ENCODE measurements at places on chromosomes 2 and 18.

GRCh38 chr2:20624884-20625485 is 25.9 kb downstream of the HS1BP3 start:
- DNase-seq, result no peak

- no peak for DNase-seq
Observed at GRCh38 chr2:235497096-235497495, 3.3 kb downstream of the AGAP1 start.

- peak; percentile 17 for DNase-seq
Observed at GRCh38 chr2:96962567-96963203, 23.7 kb downstream of the FAM178B start.

DNA sequence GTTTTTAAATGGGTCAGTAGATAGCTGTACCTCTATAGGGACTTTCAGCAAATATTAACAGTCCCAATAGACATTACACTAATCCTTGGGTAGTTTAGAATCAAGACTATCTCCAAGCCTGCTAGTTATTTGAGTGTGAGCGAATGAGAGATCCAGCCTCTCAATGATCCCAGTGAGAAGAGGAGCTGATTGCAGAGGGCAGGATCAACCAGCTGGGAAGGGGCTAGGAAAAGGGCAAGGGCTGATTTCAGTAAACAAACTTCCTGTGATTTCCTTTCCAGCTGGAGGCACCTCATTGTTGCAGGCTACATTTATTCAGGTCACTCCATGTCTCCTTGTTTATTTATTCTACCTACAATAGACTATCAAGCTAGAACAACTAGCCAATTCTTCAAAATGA is 84.1 kb upstream of the CTNNA2 start:
- DNase-seq, result no peak

GRCh38 chr2:197211881-197212342 is 98.7 kb downstream of the ANKRD44 start:
- no peak for DNase-seq

DNA sequence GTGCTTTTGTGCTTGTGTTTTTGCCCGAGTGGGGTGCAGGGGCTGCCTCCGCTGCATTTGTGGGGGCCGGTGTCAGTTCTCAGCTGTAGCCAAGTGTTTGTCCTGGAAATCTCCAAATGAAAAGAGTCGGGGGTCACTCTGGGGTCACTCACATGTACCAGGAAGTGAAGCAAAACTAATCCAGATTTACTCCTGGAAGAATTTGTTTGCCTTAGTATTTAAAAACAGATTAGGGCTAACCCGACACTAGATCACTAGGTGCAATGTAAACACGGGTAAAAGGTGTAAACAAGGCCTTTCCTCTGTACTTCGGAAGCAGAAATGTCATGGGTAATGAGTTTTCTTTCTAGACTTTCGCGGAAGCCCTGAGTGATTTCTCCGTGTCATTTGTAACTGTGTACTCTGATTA is 50.3 kb downstream of the GBX2 start:
- DNase-seq, result no peak

Data from stimulated activated CD8-positive, alpha-beta memory T cell treated with anti-CD3 and anti-CD28 coated beads, Interleukin-2, amount 100 ng/mL, for 48 hours (primary cell).